ENCODE measurements at places on chromosomes 4 and X.

GRCh38 chr4:20017070-20017776 is 234.5 kb upstream of the SLIT2 start:
- DNase-seq = no peak

- no peak for DNase-seq
Observed at GRCh38 chr4:139808808-139809756, 143.5 kb downstream of the MGST2 start.

DNA sequence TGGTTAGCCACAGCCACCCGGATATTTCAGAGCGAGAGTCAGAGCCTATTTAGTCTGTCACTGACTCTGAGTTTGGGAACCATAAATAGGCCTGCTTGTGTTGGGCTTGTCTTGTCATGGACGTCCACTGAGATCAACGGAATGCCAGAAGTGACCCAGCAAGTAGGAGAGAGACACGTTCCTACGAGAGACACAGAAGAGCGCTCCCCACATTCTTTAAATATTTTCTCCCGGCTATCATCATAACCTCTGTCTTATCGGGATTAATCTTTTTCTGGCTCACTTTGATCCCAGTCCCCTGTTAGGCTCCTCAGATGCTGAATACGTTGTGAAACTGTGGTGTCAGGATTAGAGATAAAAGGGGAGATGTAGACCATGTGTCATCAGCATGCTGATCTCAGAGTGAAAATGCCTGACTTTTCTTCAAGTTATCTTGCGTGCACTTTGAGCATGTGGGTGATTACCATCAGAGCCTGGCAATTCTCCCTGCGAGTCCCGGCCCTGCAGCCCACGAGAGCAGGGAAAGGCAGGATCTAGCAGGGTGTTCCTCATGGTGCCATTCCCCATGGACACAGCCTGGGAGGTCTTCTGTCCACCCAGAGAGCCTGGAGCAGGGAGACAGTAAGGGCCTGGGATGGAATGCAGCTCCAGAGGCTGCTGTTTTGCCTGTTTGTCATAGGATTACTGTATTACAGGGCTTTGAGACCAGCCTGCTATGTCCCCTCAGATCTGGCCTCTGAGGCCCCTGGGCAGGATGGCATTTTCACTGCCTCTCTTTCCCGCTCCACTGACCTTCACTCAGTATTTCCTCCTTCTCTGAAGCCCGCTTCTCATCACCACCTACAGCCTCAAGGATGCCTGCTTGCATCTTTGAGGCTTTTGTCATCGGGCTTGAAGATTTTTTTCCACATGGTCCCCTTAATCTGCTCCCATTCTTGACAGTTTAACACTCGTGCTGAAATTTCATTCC is 2.8 kb upstream of the TENM3 start:
- no peak for DNase-seq

DNA sequence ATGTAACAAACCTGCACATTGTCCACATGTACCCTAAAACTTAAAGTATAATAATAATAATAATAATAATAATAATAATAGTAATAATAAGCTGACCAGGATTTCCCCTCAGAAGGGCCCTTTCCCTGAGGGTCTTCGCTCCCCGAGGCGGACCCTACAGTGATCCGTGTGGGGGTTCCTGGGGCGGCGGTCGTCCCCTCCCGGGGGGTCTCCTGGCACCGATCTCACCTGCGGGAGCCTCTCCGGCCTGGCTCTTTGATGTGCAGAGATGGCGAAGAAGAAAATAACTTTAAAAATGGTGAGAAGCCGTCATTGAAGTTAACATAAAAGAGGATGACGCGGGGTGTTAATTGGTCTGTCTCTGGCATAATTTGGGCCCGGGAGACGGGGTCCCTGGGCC is 48.2 kb upstream of the PPP2R3B start:
- DNase-seq = no peak

- no peak for DNase-seq
Observed at GRCh38 chr4:188975271-188975670, 836.0 kb downstream of the TRIML1 start.

- DNase-seq = peak; percentile 53
Observed at GRCh38 chr4:26321373-26322221, 783 bp downstream of the RBPJ start.

DNA sequence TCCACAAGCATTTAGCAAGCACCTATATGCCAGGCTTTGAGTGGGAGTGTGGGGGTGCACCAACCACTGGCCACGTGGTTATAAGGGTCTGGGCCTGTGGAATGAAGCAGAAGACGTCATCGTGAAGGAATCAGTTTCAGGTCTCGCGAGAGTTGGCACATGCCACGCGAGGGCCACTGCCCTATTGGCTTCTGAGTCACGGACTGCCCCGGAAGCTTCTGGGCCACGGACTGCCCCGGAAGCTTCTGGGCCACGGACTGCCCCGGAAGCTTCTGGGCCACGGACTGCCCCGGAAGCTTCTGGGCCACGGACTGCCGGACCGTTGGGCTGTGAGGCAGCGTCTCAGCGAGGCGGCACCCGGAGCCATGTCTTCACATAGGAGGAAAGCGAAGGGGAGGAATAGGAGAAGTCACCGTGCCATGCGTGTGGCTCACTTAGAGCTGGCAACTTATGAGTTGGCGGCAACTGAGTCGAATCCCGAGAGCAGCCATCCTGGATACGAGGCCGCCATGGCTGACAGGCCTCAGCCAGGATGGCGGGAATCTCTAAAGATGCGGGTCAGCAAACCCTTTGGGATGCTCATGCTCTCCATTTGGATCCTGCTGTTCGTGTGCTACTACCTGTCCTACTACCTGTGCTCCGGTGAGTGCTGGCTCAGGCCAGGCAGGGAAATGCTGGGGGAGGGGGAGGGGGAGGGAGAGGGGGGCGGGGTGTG is at the start of gene FMR1NB:
TSS of gene FMR1NB (plus strand) at position 300 of the 715 bp plus-strand sequence. CDS start at position 366, 66 bp downstream.
- no peak for DNase-seq

GRCh38 chrX:103688946-103689345 is 2.4 kb upstream of the MORF4L2 start:
- DNase-seq = peak; percentile 68

DNA sequence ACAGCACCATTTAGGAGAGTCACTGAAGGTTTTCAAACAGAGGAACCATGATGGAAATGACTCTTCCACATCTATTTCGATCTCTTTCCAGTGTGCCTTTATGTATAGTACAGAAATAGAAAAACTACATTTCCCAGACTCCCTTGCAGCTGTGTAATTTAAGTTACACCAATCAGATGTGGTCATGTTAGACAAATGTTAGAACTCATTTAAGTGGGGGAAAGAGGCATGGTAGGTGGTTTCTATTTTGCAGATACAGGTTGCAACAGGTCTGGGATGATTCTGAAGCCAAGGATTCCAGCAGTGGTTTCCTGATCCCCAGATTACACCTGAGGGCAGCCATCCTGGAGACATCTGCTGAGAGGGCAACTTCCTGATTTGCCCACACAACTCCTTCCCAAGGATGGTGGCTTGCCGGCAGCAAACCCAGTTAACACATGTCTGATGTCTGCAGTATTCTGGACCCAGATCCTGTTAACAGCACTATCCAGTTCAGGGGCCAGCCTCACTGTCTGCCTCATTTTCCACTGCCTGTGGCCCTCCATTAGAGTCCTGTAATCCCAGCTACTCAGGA is 38.7 kb upstream of the PDK3 start:
- DNase-seq = peak; percentile 52

DNA sequence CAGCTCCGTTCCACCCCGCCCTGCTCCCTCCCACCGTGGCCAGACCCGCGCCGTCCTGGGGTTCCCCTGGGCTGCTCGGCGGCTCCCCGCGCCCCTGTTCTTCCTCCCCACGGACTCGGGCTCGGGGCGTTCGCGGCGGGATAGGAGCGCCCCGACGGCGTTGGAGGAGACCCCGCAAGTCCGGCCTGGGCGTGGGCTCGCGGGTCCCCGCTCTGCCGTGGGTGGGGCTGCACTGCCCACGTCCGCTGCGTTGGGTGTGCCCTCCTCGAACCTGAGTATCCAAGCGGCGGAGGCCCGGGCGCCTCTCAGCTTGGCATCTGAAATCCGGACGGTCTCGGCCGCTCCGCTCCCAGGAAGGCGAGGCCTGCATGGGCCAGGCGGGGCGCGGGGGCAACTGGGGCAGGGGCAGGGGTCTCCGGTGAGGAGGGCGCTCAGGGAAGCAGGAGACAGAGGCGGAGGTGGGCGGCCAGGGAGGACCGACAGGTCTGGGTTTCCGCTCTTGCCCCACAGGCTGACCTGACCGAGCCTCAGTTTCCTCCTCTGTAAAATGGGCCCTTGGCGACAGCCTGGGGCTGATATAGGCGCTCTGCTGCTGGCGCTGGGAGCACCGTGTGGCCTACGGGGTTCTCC is 12.0 kb upstream of the NAT8L start:
- DNase-seq = no peak

GRCh38 chr4:41713768-41714167 is 34.8 kb downstream of the PHOX2B start:
- DNase-seq = no peak

DNA sequence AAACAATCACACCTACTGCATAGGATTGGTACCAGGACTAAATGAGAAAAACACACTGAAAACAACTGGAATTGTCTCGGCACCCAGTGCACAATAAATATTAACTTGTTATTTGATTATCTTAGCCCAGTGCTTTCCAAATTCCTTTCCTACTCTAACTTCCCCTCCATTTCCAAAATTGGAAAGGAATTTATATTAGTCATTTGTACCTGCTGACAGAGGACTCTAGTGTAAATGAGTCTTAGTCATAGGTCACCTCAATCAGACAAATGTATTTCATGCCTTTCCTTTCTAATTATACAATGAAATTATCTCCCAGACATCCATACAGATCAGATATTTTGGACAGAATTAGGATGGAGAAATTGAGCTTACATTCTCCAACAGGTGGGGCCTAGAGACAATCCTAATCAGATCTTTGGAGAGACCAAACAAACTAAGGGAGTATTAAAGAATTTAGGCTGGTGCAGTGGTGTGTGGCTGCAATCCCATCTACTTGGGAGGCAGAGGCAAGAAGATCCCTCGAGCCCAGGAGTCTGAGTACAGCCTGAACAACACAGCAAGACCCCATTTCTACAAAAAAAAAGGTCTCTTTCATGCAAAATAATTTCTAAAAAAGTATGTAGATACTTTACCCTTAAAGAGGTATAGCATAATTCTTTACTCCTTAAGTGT is 10.1 kb downstream of the SH3D19 start:
- DNase-seq = no peak

- no peak for DNase-seq
Observed at GRCh38 chrX:771536-771935, 140.9 kb downstream of the SHOX start.

- no peak for DNase-seq
Observed at GRCh38 chr4:40412388-40412787, 77.3 kb downstream of the CHRNA9 start.

- DNase-seq = no peak
Observed at GRCh38 chr4:17093481-17093880, 195.0 kb upstream of the LDB2 start.

GRCh38 chr4:100707786-100708185 is 190.0 kb upstream of the EMCN start:
- no peak for DNase-seq

- no peak for DNase-seq
Observed at GRCh38 chr4:102601586-102602227, 100.5 kb downstream of the NFKB1 start.

- DNase-seq = no peak
Observed at GRCh38 chr4:175308236-175308635, 390.1 kb downstream of the ADAM29 start.

DNA sequence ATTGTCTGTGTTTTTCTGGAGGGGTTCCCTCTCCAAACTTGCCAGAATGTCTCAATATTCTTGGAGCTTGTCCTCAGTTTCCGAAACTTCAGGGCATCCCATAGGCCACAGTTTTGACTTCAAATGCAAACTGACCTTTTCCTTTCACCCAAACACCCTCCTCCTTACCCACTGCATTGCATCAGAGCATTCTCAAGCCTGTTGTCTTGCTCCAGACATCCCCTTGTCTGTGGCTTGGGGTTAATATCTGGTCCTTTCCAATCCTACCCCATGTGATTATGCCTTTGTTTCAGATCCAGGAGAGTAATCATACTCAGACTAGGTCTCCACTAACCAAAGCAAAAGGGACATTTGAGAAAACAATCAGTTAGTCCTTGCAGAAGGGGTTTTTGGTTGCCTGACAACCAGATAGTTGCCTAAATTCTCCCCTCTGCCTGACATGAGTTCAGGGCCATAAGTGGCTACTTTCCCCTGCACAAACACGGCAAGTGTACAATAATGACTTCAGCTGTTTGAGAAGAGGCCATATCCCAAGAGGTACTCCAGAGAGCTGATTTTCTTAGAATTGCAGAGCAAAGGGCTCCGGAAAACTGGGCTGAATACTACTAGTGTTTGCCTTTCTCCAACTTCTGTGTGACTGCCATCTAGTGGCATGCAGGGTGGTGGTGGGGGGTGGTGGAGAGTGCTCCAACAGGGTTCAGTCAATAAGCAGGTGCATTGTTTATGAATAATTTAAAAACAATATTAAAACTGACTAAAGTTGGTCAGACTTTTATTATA is 130.2 kb downstream of the CHRDL1 start:
- DNase-seq = peak; percentile 37

DNA sequence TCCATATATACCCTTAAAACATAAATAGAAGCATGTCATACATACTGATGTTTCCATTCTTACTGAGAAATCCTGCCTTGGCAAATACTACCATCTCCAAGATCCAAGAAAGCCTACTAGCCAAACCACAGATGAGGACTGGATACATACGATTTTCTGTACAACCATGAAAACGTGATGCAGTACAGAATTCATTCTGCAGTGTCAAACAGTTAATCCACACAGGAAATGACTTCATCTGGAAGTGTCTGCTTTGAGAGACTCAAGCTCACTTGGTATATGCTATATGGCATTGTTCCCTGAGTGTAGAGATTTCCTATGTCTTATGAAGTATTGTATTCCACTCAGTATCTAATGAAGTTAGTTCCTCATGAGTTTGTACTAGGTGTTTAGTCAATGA is 94.3 kb downstream of the CT47B1 start:
- no peak for DNase-seq

- DNase-seq = no peak
Observed at GRCh38 chr4:38284294-38285030, 324.3 kb downstream of the PTTG2 start.

- DNase-seq = no peak
Observed at GRCh38 chr4:38495446-38495845, 168.6 kb upstream of the KLF3 start.

- peak; percentile 13 for DNase-seq
Observed at GRCh38 chr4:146458594-146458993, 63.1 kb downstream of the SLC10A7 start.

GRCh38 chrX:85003655-85004244 is at the start of gene APOOL:
Gene APOOL (plus strand): TSS chrX:85003877. CDS start chrX:85003913, 36 bp downstream.
- DNase-seq = peak; percentile 94

GRCh38 chrX:46553935-46554334 is 8.7 kb upstream of the ZNF674 start:
- DNase-seq = no peak

- DNase-seq = peak; percentile 81
Observed at GRCh38 chr4:10457255-10457801, at the start of gene ZNF518B. Gene ZNF518B (minus strand): TSS chr4:10457426. CDS start chr4:10446328, 11,098 bp downstream.

DNA sequence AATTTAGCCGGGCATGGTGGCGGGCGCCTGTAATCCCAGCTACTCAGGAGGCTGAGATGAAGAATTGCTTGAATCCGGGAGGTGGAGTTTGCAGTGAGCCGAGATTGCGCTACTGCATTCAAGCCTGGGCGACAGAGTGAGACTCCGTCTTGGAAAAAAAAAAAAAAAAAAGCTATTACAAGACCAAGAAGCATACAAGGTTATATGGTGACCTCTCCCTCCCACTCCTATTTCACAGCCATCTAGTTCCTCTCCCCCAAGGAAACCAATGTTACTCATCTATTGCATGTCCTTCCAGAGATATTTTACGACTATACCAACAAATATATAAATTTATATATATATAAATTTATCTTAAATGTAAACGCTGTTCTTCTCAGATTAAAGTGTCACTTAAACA is 3.2 kb downstream of the SLC9A7 start:
- no peak for DNase-seq
